ENCODE measurements at places on chromosomes 16 and 17. TPM values are rescaled to one million over a fixed set of nuclear protein-coding genes. Genes with fewer than 3 reads are reported as not detected.
A peak's percentile ranks its signal among the peaks of the same experiment; 100 is the strongest.

- H3K27me3 ChIP-seq: peaks cover 13% of the 10 kb centered on the region
- no peak for DNase-seq
- H3K36me3 ChIP-seq: no peaks in the 10 kb centered on the region
- H3K4me1 ChIP-seq: no peaks in the 10 kb centered on the region
- no peak overlapping the region for H3K4me3 ChIP-seq
Measured at GRCh38 chr17:83133302-83134121, 54.1 kb downstream of the METRNL start.

DNA sequence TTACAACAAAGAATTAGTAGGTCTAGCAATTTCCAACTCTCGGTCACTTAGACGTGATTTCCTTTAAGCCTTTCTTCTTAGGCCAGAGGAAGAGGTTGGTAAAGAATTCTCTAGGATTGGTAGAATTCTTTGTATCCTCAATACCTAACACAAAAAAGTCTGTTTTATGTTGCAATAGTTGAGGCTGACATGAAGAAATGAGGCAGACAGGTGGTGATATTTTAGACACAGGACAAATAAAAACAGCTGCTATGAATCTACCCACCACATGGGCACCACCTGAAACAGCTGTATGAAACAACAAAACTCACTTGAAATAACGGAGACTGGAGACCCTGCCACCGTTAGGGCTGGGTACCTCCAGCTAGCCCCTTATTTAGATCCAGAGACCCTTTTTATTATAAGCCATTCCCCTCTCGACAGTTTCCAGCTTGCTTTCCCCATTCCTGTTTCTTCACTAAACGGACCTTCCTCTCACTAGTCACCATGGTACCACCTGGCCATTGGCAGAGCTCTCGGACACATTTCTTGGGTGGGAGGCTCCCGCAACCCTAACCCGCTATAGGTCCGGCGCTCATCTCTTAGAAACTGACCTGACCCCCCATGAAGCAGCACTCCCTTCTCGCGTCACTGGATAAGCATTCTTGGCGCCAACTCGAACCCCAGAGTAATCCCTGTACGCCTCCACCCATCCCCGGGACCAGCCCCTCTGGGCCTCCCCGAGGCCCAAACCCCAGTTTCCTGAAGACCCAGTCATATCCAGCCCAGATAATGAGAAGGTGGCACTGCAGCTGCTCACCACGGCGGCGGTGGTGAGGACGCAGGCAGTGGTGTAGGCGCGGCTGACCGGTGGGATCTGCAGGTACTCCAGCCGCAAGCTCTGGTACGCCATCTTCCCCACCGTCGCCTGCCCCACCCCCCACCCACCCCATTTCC lies at the start of gene DERL2:
TSS of gene DERL2 (minus strand) at position 909 of the 936 bp plus-strand sequence. CDS start at position 892, 17 bp downstream.
- H3K4me3 ChIP-seq: peak within 1 kb of the TSS; percentile 99
- peaks cover 42% of the 10 kb centered on the region for H3K4me1 ChIP-seq
- no peaks in the 10 kb centered on the region for H3K27me3 ChIP-seq
- peak within 1 kb of the TSS; percentile 94 for H3K27ac ChIP-seq

DNA sequence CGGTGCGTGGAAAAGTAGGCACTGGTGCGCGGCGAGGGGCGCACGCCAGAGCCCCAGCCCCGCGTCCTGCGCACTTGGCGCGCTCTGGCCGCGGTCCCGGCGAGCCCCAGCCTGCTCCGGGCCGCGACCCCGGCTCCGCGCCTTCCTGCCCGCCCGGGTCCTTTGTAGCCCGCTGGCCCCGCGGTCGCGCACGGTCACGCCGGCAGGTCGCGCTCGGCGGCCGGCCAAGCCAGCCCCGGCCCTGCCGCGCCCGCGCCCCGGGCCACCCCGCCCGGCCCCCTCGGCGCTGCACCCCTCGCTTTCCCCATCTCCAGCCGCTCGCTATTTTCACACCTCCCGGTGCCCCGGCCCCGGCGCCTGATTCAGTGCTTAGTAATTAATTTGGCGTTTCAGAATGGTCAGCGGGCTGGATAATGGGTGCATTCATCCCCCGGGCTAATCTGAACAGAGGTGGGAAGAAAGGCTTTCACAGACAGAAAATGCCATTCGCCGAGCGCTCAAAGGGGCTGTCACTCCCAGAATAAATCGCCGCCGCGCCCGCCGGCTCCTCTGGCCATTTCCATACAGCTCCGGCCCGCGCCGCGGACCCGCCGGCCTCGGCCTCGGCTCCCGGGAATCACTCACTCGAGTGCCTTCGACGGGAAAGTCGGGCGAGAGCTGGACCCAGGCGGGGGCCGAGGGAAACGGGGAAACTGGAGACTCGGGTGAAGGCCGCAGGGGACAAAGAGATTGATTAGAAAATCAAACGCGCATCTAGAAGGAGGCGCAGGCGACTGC lies 17.8 kb upstream of the NTN1 start:
- H3K4me1 ChIP-seq: peaks cover 8% of the 10 kb centered on the region
- H3K36me3 ChIP-seq: no peaks in the 10 kb centered on the region
- H3K27me3 ChIP-seq: peaks cover 73% of the 10 kb centered on the region
- peak; percentile 37 for DNase-seq

- no peak for DNase-seq
- H3K36me3 ChIP-seq: peaks cover 26% of the 10 kb centered on the region
- H3K27me3 ChIP-seq: no peaks in the 10 kb centered on the region
- H3K4me1 ChIP-seq: peaks cover 54% of the 10 kb centered on the region
- H3K4me3 ChIP-seq: peak overlapping the region; percentile 23
Measured at GRCh38 chr17:67431249-67432015, 54.4 kb downstream of the PITPNC1 start.

DNA sequence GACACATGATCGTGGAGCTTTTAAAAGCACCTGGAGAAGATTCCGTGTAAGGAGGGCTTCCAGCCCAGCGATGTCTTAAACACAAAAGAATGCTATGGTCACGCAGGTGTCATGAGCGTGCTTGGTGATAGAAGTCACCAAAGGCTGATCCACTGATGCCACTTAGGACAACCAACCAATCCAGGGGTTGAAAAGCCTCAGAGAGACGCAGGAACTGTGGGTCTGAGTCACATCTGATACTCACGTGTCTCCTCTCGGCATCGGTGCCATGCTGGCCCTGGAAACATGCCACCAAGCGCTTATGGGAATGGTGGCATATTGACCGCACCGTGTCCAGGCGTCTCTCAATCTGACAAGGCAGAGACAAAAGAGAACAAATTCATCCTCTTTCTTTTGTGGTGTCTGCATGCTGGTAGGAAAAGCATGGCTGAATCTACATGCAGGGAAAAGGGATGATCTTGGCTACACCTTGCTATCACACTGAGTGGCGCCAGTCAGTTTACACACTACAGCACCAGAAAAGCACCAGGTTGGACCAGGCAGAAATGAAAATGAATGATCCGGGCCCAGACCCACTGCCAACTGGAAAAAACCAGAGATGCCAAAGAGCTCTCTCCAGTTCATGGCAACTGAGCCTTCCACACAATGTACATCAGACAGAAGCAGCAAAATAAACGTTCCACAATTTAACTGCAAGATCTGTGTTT lies 38.0 kb downstream of the ARHGAP17 start:
- DNase-seq: no peak
- H3K36me3 ChIP-seq: peaks cover 48% of the 10 kb centered on the region

DNA sequence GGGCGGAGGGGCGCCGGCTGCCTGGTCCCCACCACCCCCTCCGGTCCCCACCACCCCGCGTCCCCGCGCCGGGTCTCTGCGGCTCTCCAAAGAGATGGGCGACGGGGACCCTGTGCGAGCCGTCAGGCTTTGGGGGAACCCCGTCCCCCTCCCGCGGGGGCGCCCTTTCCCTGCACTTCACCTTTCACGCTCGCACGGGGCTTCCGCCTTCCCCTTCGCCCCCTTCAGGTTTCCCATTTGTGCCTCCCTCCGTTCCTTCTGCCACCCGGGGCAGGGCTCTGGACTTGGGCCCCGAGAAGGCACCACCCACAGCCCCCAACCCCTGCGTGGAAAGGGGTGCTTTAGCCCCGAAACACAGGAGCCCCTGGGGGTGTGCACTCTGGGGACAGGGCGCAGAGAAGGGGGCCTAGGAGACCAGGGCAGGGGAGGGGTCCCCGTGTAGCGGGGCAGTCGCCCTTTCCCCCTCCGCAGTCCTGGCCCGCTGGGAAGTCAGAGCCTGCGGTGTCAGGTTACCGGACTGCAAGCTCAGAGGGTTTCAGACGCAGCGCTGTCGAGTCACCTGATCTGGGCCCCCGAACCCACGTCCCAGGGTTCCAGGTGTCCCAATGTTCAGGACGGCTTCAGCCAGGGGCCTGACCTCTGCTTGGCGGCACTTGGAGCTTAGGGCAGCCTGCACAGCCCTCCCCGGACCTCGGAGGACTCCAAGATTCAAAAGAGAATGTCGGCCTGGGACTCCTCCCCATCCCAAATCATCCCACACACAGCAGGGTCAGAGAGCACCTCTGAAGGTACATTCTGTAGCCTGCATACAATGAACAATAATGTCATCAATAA lies 6.7 kb upstream of the CCDC92B start:
- peaks cover 52% of the 10 kb centered on the region for H3K27me3 ChIP-seq
- no peak overlapping the region for H3K27ac ChIP-seq
- no peak for DNase-seq
- no peaks in the 10 kb centered on the region for H3K36me3 ChIP-seq
- H3K4me3 ChIP-seq: no peak overlapping the region

- H3K4me3 ChIP-seq: no peak overlapping the region
- no peak overlapping the region for H3K27ac ChIP-seq
- peaks cover 2% of the 10 kb centered on the region for H3K4me1 ChIP-seq
- DNase-seq: no peak
Measured at GRCh38 chr16:79721270-79721669, 120.7 kb upstream of the MAF start.

GRCh38 chr17:66966704-66967418 lies 2.4 kb downstream of the CACNG4 start:
- no peaks in the 10 kb centered on the region for H3K4me1 ChIP-seq
- H3K27me3 ChIP-seq: peaks cover 62% of the 10 kb centered on the region
- no peaks in the 10 kb centered on the region for H3K36me3 ChIP-seq
- no peak overlapping the region for H3K27ac ChIP-seq
- DNase-seq: no peak

DNA sequence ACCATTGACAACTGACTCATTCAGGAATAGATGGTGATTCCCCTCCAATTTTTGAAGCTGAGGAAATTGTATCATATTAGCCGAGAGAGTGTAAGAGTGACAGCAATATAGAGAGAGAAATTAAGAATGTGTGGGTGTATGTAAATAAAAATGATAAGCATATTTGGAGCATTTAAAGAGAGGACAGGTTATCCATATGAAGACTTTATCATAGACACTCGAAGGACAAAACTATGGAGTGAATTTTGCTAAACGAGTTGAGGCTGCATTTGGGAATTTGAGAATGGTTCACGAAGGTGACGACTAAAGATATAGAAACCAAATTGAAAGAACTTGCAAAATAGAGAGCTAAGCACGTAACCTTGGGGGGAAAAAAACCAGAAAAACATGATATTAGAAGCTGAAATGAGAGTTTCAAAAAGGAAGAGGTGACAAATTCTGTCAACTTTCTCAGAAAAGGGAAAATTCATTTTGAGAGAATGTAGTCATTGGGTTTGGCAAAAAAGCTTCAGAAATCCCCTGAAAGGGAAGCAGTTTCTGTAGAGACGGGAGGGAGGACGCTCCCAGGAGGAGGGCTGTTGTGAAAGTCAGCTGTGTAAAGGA lies 129.7 kb downstream of the KCNJ2 start:
- no peaks in the 10 kb centered on the region for H3K27me3 ChIP-seq
- DNase-seq: no peak
- no peaks in the 10 kb centered on the region for H3K4me1 ChIP-seq
- no peak overlapping the region for H3K27ac ChIP-seq

DNA sequence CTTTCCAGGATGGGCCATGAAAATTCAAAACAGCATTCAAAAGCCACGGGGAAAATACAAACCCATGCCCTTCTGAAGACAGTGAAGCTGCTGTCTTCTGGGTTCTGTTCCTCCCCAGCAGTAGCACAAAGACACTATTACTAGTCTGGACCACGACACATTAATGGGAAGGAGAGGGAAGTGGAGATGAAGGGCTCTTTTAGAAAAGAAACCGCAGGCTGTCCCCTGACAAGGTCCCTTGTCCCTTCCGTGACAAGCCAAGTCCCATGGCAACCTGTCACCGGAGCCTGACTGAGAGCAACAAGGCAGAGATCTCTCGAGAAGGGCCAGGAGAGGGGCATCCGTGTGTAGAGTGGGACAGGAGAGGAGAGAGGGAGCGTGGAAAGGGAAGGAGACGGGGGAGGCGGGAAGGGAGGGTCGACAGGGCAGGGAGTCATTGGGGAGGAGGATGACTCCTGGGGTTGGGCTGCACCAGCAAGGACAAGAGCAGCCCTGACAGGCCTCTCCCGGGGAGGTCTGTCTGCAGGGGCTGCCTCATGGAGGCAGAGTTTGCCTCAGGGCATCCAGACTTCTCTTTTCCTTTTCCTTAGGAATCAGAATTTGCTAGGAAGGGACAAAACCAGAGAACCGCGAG lies 436.2 kb downstream of the SLC39A11 start:
- H3K36me3 ChIP-seq: no peaks in the 10 kb centered on the region
- H3K4me3 ChIP-seq: no peak overlapping the region
- H3K27ac ChIP-seq: peak overlapping the region; percentile 40
- no peaks in the 10 kb centered on the region for H3K4me1 ChIP-seq
- no peak for DNase-seq
- no peaks in the 10 kb centered on the region for H3K27me3 ChIP-seq

- peaks cover 3% of the 10 kb centered on the region for H3K27me3 ChIP-seq
- no peak overlapping the region for H3K27ac ChIP-seq
- DNase-seq: no peak
- no peak overlapping the region for H3K4me3 ChIP-seq
- H3K36me3 ChIP-seq: no peaks in the 10 kb centered on the region
- no peaks in the 10 kb centered on the region for H3K4me1 ChIP-seq
Measured at GRCh38 chr17:79301469-79301868, 226.8 kb downstream of the ENGASE start.

DNA sequence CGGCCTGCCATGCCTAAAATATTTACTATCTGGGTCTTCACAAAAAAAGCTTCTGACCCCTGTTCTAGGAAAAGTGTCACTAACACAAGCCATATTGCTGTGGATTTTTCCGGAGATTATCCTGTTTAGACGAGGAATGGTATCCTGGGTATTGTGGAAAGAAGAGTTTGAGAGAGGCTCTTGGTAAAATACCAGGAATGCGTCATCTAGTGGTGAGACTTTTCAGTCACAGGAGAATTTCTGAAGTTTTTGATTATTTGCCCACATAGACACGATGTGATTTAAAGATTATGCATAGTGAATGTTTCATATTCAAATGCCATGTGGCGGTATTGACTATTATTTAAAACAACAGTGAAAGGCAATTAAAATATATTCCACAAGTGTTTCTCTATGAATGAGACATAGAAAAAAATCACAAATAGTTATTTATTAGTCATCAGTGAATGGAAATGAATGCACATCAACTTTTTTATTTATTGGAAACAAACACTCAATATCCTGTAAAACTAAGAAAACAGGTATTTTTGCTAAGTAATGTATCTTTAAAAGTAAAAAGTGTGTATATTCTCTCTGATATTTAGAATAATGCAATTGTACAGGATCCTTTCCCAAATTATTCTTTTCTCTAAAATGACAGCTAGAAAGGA lies 7.8 kb downstream of the KRT28 start:
- peaks cover 18% of the 10 kb centered on the region for H3K27me3 ChIP-seq
- H3K27ac ChIP-seq: no peak overlapping the region
- DNase-seq: no peak
- no peaks in the 10 kb centered on the region for H3K4me1 ChIP-seq

GRCh38 chr16:82157534-82157812 lies 12.6 kb downstream of the MPHOSPH6 start:
- no peak overlapping the region for H3K27ac ChIP-seq
- H3K36me3 ChIP-seq: peaks cover 33% of the 10 kb centered on the region
- H3K27me3 ChIP-seq: no peaks in the 10 kb centered on the region
- no peak overlapping the region for H3K4me3 ChIP-seq

- no peak overlapping the region for H3K4me3 ChIP-seq
- H3K4me1 ChIP-seq: no peaks in the 10 kb centered on the region
- H3K27ac ChIP-seq: no peak overlapping the region
- no peaks in the 10 kb centered on the region for H3K36me3 ChIP-seq
- peaks cover 7% of the 10 kb centered on the region for H3K27me3 ChIP-seq
Measured at GRCh38 chr17:19409509-19409908, 1.5 kb upstream of the RNF112 start.

The PRKCB gene
- total RNA-seq: 120 TPM

The CLEC3A gene
- total RNA-seq: not detected

All from activated naive CD8-positive, alpha-beta T cell treated with anti-CD3 and anti-CD28 coated beads, Interleukin-2, amount 10 ng/mL, durations not matched to agents 7 days and 5 days (primary cell).